Osteocyte (in vitro differentiated cells): ENCODE measurements at places on chromosomes 3 and 15. TPM values are rescaled to one million over a fixed set of nuclear protein-coding genes. Genes with fewer than 3 reads are reported as not detected.

GRCh38 chr15:97177151-97177577 lies 783.3 kb upstream of the ARRDC4 start:
- H3K4me3 ChIP-seq = no peak overlapping the region
- H3K27ac ChIP-seq = no peak overlapping the region
- no peaks in the 10 kb centered on the region for H3K36me3 ChIP-seq
- H3K4me1 ChIP-seq = peaks cover 5% of the 10 kb centered on the region
- no peak for DNase-seq

The IL12A gene
- total RNA-seq = 0.50 TPM in 1 of 2 replicates, not detected in the other

DNA sequence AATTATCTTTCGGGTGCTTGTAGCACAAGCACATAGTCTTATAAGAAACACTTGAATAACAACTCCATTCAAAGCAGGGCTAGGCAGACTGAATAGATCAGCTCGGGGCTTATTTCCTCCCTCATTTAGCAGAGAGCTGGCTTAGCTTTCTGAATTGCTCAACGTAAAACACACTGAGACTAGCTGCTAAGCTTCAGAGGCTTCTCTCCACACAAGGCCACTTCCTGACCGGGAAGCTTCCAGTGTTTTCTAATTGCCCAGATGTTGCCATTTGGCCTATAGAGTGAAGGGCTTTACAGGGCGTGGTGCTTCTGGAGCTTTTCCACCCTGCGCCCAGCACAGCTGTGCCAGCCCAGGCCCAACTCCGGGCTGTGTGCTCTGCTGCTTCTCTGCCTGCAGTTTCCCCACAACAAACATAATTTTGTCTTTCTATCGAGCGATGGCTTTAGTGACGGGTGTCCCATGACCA lies 16.6 kb downstream of the FAM240A start:
- H3K27ac ChIP-seq = peak overlapping the region; percentile 67
- H3K4me1 ChIP-seq = peaks cover 17% of the 10 kb centered on the region
- peak; percentile 53 for DNase-seq
- H3K27me3 ChIP-seq = peaks cover 5% of the 10 kb centered on the region
- H3K4me3 ChIP-seq = peak overlapping the region; percentile 63

- H3K4me1 ChIP-seq = peaks cover 24% of the 10 kb centered on the region
- no peak for DNase-seq
- H3K36me3 ChIP-seq = peaks cover 14% of the 10 kb centered on the region
- peak overlapping the region; percentile 20 for H3K27ac ChIP-seq
These were observed 112.6 kb downstream of the DNAJB8 start for GRCh38 chr3:128353991-128354687.

GRCh38 chr15:27037501-27037900 lies 66.5 kb downstream of the GABRG3 start:
- H3K27me3 ChIP-seq = no peaks in the 10 kb centered on the region
- no peaks in the 10 kb centered on the region for H3K4me1 ChIP-seq
- no peak overlapping the region for H3K4me3 ChIP-seq
- no peak overlapping the region for H3K27ac ChIP-seq
- no peaks in the 10 kb centered on the region for H3K36me3 ChIP-seq
- no peak for DNase-seq
